ENCODE measurements at places on chromosomes 2 and 18. TPM values are rescaled to one million over a fixed set of nuclear protein-coding genes. Genes with fewer than 3 reads are reported as not detected.
A peak's percentile ranks its signal among the peaks of the same experiment; 100 is the strongest.

- no peak for DNase-seq
Measured at GRCh38 chr2:2233171-2233826, 97.8 kb downstream of the MYT1L start.

- DNase-seq: no peak
Measured at GRCh38 chr2:66127656-66128055, 307.3 kb upstream of the MEIS1 start.

- DNase-seq: no peak
Measured at GRCh38 chr18:79825913-79826312, 28.2 kb downstream of the KCNG2 start.

DNA sequence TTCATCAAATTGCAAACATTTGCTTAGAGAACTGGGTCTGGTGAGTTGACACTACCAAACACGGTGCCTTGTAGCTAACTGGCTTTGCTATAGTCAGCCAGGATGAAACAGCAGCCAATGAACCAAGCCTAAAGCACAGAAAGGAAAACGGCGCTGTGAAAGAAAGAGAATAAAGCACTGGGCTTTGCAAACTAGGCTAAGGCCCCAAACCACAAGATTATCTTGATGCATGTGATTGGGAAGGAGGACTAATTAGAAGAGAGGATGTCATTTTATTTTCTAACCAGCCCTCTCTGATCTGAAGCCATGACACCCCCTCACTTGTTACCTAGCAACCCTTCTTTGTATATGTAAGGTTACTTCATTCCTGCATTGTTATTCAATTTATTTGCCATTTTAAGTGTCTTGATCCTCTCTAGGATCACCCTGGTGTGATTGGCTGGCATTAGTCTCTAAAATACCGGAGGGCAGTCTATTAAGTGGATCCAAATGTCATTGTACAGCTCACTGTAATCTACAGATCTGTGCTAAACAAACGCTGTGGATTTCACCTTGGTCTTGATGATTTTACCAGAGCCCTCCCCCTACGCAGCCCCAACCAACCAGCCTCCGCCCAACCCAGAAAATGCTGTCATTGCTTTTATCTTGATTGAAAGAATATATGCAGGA lies 395.4 kb upstream of the ACVR2A start:
- DNase-seq: no peak

The LNPK gene
- 48.2 TPM for total RNA-seq

DNA sequence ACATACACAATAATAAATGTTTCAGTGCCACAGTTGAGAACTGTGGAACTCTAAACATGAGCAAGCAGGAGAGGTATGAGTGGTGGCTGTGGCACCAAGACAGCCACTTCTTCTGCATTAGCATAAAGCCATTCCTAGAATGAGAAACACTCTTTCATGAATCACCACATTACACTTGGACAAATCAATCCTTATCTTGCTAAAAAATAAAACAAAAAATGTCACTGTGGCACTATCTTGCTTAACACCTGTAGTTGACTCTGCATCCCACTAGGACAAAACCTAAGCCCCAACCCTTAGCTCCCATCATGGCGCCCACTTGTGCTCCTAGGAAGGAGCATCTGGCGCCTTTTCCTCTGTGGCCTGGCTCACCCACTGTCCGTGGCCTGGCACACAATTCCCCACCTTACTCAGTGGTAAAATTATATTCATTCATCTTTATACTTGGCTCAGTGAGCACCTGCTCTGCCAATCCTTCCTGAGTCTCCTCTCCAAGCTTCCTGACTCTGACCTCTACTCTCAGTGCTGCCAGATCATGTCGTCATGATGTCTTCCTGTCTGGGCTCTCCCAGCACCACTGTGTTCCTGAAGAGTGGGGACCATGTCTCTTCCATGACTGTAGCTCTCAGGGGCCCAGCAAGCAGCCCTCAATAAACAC lies 272.9 kb downstream of the LNPK start:
- DNase-seq: no peak

DNA sequence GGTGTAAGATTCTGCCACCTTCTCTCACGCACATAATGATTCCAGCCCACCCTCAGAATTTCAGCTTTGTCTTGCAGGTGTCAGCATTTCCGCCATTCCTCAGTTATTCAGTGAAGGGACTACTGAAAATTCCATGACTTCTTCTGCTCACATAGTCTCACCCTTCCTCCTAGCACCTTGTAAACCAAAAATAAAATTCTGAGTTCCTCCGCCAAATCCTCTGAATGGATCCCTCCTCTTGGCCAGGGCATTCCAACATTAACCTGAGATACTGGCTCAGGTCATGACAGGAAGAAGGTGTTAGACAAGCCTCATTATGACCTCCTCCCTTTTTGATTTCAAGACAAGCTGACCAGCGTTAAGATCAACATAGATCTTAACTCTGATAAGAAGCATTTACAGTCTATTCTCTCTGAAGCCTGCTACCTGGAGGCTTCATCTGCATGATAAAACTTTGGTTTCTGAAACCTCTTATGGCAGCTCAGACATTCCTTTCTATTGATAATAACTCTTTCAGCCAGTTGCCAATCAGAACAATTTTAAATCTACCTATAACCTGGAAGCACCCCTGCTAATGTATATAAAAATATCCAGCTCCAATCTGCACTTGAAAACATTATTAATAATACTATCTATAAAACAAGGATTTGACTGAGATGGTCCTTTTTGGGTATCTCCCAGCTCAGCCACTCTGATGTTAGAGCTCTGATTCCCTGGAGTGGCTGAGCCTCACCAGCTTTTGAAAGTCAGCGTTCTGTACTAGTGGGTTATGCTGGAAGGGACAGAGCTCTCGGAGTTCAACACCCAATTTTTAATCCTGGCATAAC lies 136.4 kb upstream of the APCDD1 start:
- DNase-seq: no peak

GRCh38 chr18:25351280-25351775 lies 638 bp downstream of the ZNF521 start:
- DNase-seq: peak; percentile 73

DNA sequence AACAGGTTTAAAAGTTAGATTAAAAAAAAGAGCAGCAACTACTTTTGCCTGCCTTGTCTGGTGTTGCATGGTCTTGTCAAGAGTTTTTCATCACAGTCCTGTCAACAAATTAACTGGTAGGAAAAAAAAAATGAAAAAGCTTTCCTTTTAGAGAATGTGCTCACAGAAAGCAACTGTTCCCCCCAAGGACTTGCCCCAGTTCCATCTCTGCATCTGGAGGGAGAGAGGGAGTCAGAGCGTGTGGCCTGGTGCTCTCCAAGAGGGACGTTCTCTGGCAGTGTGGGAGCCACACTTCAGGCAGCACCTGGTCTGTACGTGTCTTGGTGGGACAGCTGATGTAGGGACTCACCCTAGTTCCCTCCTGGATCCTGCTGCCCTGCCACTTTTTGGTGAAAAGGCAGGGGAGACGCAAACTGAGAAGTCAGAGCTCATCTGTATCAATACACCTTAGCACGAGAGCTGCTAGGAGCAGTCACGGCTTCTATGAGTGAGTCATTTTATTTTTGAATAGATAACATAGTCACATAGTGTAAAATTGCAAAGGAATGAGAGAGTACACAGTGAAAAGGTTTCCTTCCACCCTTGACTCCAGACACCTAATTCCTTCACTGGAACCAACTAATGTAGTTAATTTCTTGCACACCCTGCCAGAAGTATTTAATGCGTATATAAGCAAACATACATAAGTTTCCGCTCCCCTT lies 172.5 kb upstream of the MGAT5 start:
- DNase-seq: no peak

GRCh38 chr2:85949280-85949679 lies 60.5 kb upstream of the ST3GAL5 start:
- DNase-seq: peak; percentile 83
